ENCODE measurements at places on chromosomes 1 and 21.
A peak's percentile ranks its signal among the peaks of the same experiment; 100 is the strongest.

DNA sequence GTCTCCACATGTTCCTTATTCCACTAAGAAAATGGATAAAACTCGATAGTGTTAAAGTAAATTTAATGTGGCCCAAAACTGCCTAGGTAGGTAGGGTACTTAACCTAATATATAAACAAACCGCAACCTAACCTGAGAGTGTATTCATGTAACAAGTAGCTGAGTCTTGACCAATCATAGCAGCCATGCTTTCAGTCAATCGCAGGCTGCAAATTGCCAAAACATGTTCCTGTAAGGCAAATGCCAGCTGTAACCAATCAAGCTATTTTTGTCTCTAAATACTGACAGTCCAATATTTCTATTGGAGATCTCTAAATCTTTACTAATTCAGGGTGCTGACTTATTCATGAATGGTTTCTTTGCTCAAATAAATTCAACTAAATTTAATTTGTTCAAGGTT lies 3.1 kb upstream of the HMGCS2 start:
- no peak for DNase-seq

- no peak for DNase-seq
These were observed 3.9 kb downstream of the COL18A1 start for GRCh38 chr21:45408801-45409261.

GRCh38 chr1:39380036-39380435 lies 111.4 kb upstream of the BMP8A start:
- no peak for DNase-seq

- DNase-seq, result no peak
These were observed 74.7 kb upstream of the BACH1 start for GRCh38 chr21:29224006-29224405.

GRCh38 chr1:173208868-173209267 lies 1.7 kb upstream of the TNFSF4 start:
- DNase-seq, result no peak

GRCh38 chr1:211738691-211739301 lies 63.4 kb upstream of the NEK2 start:
- peak; percentile 12 for DNase-seq

GRCh38 chr1:204435381-204435831 lies 23.8 kb upstream of the PPP1R15B start:
- DNase-seq, result no peak

GRCh38 chr1:10519016-10519417 lies 44.3 kb downstream of the PEX14 start:
- no peak for DNase-seq

DNA sequence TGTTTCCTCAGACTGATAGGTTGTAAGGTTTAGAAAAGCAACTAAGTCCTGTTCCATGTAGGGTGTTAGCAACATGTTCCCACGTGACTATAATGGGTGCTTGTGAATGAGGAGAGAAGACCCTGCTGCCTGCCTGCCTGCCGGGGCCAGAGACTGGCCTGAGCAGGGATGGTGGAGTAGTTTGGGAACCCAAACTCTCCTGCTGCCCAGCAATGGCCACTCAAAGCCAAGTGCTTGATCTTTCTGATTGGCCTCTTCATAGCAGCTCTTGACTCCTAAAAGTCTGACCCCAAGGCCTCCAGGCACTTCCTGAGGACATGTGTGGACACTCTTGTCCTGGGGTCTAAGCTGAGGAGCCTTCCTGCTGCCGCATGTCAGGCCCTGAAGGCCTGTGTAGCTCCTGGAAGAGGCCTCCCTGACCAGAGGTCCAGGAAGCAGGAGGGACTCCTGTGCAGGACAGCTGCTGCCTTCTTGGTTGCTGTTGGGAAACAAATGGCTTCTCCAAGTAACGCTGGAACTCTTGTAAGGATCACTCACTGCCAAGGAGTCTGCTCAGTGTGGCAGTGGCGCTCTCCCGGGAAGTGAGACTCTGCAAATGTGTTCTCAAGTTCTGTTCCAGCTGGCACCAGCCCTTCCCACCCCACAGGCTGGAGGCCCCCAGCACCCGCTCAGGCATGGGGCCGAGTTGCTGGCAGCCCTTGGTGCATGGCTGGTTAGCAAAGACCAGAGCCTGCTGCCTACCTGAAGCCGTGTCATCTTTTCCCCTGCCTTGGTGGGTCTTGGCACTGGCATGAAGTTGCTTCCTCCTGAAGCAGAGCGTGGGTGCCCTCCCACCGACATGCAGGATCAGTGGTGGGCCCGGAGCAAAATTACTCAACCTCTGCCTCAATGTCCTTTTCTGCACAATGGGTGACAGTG lies 35.5 kb downstream of the MAN1C1 start:
- no peak for DNase-seq
